ENCODE measurements at places on chromosomes 11 and 22.

- H3K4me3 ChIP-seq = peak overlapping the region; percentile 93
- peak overlapping the region; percentile 50 for H3K27ac ChIP-seq
- H3K27me3 ChIP-seq = no peaks in the 10 kb centered on the region
- no peaks in the 10 kb centered on the region for H3K36me3 ChIP-seq
Observed at GRCh38 chr11:118565051-118565450, 680 bp downstream of the IFT46 start.

DNA sequence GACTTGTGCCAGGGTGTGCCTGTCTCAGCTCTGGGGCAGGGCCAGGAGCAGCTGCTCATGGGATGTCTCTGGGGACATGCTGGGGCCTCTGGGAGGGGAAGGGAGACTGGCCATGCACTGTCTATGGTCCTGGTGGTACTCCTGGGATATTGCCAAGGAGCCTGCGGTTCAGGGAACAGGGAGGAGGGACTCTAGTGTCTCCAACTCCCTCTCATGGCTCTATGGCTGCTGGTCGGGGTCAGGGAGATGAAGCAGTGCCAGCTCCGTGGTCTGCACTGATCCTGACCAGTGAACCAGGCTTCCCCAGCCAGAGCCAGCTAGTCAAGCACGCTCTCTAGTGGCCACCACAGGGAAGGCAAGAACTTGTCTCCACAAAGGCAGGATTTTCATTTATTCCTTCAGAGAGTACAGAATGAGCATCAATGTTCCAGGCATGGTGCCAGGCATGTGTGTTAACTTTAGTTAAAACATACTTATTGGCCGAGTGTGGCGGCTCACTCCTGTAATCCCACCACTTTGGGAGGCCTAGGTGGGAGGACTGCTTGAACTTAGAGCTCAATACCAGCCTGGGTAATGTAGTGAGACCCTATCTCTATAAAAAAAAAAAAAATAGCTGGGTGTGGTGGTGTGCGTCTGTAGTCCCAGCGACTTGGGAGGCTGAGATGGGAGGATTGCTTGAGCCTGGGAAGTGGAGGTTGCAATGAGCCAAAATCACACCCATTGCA, 2.5 kb upstream of the BEST1 start:
- peak; percentile 77 for DNase-seq
- no peaks in the 10 kb centered on the region for H3K4me1 ChIP-seq
- H3K27me3 ChIP-seq = peaks cover 8% of the 10 kb centered on the region
- H3K4me3 ChIP-seq = no peak overlapping the region

- no peak overlapping the region for H3K4me3 ChIP-seq
- no peaks in the 10 kb centered on the region for H3K36me3 ChIP-seq
- no peaks in the 10 kb centered on the region for H3K4me1 ChIP-seq
- no peaks in the 10 kb centered on the region for H3K27me3 ChIP-seq
Observed at GRCh38 chr22:32324505-32325415, 32.9 kb upstream of the RFPL3 start.

GRCh38 chr11:24697522-24698111, 200.8 kb downstream of the LUZP2 start:
- no peak overlapping the region for H3K27ac ChIP-seq
- H3K4me1 ChIP-seq = no peaks in the 10 kb centered on the region
- no peaks in the 10 kb centered on the region for H3K36me3 ChIP-seq
- no peaks in the 10 kb centered on the region for H3K27me3 ChIP-seq
- DNase-seq = no peak

DNA sequence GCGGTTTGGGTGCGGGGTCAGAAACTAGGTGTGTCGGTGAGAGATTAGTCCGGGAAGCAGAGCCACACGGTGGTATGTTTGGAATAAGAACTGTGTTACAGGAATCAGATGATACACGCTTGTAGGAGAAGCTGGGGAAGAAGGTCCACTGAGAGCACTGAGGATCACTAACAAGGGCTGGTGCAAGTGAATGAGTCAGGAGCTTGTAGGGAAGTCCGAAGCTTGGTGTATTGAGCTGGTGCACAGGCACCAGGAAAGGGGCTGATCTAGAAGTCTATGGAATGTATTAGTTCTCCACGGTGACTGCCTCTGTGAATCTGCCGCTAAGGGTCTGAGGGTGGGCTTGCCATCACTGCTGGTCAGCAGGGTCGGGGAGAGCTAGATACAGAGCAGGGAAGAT, 18.8 kb upstream of the GRK3 start:
- no peak for DNase-seq
- no peaks in the 10 kb centered on the region for H3K36me3 ChIP-seq
- no peaks in the 10 kb centered on the region for H3K27me3 ChIP-seq
- peaks cover 54% of the 10 kb centered on the region for H3K4me1 ChIP-seq

DNA sequence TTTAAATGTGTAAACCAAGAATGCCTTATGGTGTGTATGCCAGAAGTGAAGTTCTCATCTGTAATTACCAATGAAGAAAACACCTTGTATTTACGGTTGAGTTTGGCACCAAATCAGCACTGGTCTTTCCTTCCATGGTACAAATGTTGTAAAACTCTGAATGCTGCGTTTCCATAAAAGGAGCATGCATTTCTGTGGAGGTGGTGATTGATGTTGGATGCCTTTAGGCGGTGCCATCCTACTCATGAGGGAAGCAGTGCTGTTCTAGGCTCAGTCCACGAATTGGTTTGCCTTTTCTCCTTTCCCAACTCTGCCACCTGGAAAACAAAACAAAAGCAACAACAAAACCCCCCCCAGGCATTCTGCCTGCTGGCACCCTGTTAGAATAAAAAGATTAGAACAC, 124.4 kb downstream of the TEAD1 start:
- H3K27ac ChIP-seq = no peak overlapping the region
- H3K4me3 ChIP-seq = no peak overlapping the region
- no peaks in the 10 kb centered on the region for H3K36me3 ChIP-seq

DNA sequence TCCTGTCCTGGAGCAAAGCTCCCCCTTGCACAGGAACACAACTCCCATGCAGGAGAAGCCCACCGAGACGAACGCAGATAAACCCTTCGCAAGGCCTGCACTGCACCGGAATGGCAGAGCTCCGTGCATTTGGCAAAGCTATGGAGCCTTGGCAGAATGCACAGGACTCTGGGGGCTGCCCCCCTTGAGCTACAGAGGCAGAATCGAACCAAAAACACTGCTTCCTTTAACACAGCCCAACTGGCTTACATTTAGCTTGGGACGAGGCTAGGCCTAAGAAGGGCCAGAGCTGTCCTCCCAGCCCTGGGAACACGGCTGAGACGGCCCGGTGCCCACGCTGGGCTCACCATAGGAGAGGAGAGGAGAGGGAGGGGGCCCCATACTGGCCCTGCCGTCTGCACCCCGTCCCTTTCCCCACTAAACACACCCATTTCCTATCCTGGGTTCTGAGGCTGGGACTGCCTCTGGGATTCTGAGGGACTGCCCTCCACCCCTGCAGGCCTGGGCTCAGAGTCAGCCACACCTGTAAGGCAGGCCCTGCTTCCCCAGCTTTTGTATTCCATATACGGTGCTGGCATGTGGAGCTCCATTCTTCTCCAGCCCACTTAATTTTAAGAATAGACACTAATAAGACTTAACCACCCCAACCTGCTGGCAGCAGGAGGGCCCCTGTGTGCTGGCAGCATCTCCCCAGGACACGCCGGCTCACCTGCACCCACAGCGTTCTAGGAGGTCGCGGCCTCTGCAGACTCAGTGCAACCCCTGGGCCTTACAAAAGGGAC, 32.9 kb downstream of the PPM1F start:
- no peak overlapping the region for H3K27ac ChIP-seq
- no peak for DNase-seq
- no peaks in the 10 kb centered on the region for H3K27me3 ChIP-seq
- no peaks in the 10 kb centered on the region for H3K4me1 ChIP-seq

DNA sequence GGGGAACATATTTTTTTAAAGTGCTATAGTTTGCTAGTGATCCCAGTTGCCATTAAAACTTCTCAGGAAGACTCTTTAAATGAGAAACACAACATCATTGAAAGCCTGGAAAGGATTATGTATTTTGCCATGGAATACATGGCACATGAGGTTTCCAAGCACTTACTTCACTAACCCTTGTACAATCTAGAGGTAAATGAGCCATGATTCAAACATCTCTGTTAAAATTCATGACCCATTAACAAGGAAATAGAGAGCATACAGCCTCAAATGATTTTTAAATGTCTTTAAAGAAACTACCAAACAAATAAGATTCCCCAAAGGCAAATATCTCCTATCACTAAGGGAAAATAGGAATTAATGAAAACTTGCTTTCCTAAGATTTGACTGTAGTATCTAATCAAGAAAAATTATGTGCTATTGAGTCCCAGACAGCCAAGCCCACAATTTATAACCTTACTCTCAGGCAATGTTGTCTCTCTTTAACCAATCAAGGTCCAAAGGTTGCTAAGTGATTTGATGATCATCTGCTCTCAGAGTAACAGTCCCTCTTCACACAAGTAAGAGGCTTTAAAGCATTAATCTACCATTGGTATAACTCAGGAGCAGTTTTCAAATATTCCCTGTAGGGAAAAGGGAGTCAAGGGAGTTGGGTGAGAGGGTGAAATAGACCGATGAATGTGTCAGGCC, 92.0 kb upstream of the DDI1 start:
- no peak for DNase-seq
- H3K27ac ChIP-seq = no peak overlapping the region
- H3K4me3 ChIP-seq = no peak overlapping the region
- no peaks in the 10 kb centered on the region for H3K36me3 ChIP-seq
- no peaks in the 10 kb centered on the region for H3K27me3 ChIP-seq

DNA sequence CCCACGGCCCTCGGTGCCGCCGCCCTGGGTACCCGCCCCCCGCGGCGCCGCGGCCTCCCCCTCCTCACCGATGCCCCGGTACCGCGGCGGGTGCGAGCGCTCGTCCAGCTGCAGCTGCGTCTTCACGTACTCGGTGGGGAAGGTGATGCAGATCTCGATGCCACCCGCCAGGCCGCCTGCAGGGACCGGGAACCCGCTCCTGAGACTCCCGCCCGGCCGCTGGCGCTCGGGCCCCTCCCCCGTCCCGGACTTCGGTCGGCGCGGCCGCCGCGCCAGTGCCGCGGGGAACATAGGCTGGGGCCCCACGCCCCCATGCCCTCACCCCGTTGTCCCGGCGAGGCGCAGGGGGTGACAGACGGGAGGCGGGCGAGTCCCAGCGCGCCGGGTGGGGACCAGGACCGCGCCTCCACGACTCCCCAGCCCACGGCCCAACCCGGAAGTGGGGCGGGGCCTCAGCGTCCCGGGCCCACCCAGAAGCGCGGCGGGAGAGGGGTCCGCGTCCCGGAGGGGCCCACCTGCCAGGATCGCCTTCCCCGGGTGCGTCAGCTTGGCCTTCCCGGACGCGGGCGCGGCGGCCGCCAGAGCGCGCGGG, 375 bp downstream of the SLC25A1 start:
- no peaks in the 10 kb centered on the region for H3K27me3 ChIP-seq
- peaks cover 47% of the 10 kb centered on the region for H3K4me1 ChIP-seq
- H3K36me3 ChIP-seq = no peaks in the 10 kb centered on the region
- DNase-seq = peak; percentile 61
- no peak overlapping the region for H3K27ac ChIP-seq

DNA sequence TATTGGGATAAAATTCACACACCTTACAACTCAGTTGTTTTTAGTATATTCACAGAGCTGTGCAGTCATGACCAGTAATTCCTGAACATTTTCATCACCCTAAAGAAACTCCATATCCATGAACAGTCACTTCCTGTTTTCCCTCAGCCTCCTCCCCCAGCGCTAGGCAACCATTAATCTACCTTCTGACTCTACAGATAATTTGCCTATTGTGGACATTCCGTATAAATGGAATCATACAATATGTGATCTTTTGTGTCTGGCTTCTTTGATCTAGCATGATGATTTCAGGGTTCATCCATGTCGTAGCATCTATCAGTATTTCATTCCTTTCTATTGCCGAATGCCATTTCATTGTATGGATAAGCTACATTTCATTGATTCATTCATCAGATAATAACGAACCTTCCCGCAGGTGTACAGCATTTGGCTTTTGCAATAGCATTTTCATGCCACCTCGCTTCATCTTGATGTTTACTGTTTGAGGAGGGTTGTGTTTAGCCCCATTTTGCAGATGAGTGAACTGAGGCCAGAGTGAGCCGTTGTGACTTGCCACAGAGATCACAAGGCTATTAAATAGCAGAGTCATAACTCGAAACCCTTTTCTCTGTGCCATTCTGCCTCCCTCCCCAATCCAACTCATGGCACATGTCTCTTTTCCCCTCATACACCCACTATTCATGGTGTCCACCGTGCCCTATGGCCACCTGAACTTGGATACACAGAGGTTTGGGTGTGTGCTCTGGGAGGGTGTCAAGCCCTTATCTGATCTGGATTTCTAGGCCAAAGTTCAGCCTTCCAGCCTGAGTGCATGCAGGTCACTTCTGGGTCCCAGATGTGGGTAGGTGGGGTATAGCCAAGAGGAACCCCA, 11.1 kb upstream of the MYH9 start:
- H3K36me3 ChIP-seq = no peaks in the 10 kb centered on the region
- H3K4me3 ChIP-seq = no peak overlapping the region
- no peak for DNase-seq
- peak overlapping the region; percentile 32 for H3K27ac ChIP-seq
- H3K4me1 ChIP-seq = peaks cover 35% of the 10 kb centered on the region

DNA sequence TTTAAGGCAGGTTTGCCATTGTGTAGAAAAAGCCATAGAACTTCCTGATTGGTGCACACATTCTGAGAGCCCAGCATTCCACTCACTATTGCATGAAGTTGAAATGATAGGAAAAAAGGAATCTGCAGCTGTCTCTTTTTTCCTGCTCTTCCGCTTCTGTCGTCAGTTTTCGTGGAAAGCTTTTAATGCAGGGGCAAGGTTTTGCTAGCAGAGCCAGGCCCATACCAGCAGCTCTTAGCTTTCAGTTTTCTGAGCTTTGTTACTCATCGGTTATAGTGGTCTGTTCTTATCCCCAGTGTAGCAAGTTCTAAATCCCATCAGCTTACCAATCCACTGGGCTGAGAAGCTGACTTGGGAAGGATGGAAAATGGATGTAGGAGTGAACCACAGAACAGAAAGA, 162.9 kb upstream of the TTC12 start:
- no peaks in the 10 kb centered on the region for H3K4me1 ChIP-seq
- H3K27me3 ChIP-seq = no peaks in the 10 kb centered on the region
- H3K27ac ChIP-seq = no peak overlapping the region

DNA sequence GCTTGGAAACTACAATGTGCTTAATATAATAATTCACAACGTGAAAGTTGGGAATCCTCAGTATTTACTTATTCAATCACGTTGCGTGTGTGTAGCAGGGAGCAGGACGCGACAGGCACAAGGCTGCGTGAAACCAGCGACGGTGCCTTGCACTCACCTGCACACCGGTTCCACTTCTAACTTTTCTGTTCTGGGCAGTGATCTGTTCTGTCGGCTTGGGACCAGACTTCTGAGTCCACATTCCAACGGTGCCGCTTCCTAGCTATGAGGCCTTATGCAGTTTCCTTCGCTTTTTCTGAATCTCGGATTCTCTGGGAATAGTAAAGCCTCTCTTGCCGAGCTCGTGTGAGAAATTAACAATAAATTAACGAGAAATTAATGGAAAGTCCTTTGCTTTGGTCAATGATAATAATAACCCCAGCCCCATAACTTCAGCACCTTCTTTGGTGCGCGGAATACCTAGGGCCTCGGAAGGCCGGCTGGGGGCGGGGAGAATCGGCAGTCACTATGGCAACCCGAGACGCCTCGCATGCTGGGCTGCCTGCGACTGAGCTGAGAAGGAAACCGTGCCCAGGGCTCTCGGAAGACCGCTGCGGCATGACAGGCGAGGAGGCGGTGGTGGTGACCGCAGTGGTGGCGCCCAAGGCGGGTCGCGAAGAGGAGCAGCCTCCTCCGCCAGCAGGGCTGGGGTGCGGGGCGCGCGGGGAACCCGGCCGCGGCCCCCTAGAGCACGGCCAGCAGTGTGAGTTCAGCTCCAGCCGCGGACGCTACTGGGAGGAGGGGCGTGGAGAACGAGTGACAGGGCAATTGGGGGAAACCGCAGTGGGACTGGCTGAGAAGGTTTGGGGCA, at the start of gene C11orf97:
Gene C11orf97, plus strand, starts transcription at position 530 of the 850 bp plus-strand sequence. Its CDS starts 68 bp downstream, at position 598.
- peak within 1 kb of the TSS; percentile 66 for H3K4me3 ChIP-seq
- DNase-seq = peak; percentile 68
- H3K36me3 ChIP-seq = no peaks in the 10 kb centered on the region
- no peak within 1 kb of the TSS for H3K27ac ChIP-seq
- H3K4me1 ChIP-seq = peaks cover 15% of the 10 kb centered on the region

All from activated CD8-positive, alpha-beta T cell treated with anti-CD3 and anti-CD28 coated beads, Interleukin-2, amount 10 ng/mL, durations not matched to agents 7 days and 5 days (primary cell).